ENCODE measurements at places on chromosomes 1 and 21.
A peak's percentile ranks its signal among the peaks of the same experiment; 100 is the strongest.

- H3K4me3 ChIP-seq: no peak overlapping the region
- no peaks in the 10 kb centered on the region for H3K4me1 ChIP-seq
- H3K27me3 ChIP-seq: peaks cover 10% of the 10 kb centered on the region
- peak; percentile 5 for DNase-seq
Measured at GRCh38 chr1:242454262-242455051, 70.0 kb downstream of the PLD5 start.

DNA sequence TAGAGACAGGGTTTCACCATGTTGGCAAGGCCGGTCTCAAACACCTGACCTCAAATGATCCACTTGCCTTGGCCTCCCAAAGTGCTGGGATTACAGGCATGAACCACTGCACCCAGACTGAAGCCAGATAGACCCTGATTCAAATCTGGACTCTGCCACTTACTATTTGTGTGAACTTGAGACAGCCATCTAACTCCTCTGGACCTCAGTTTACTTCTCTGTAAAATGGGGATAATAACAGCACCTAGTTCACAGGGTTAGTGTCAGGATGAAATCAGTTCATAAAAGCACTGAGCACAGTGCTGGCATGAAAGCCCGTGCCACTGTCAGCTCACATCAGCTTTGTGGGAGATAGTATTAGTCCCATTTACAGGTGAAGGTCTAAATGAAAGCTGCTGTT, 28.5 kb downstream of the RAB3B start:
- no peak for DNase-seq
- no peaks in the 10 kb centered on the region for H3K36me3 ChIP-seq
- no peak overlapping the region for H3K27ac ChIP-seq
- no peaks in the 10 kb centered on the region for H3K4me1 ChIP-seq
- H3K27me3 ChIP-seq: peaks cover 9% of the 10 kb centered on the region

DNA sequence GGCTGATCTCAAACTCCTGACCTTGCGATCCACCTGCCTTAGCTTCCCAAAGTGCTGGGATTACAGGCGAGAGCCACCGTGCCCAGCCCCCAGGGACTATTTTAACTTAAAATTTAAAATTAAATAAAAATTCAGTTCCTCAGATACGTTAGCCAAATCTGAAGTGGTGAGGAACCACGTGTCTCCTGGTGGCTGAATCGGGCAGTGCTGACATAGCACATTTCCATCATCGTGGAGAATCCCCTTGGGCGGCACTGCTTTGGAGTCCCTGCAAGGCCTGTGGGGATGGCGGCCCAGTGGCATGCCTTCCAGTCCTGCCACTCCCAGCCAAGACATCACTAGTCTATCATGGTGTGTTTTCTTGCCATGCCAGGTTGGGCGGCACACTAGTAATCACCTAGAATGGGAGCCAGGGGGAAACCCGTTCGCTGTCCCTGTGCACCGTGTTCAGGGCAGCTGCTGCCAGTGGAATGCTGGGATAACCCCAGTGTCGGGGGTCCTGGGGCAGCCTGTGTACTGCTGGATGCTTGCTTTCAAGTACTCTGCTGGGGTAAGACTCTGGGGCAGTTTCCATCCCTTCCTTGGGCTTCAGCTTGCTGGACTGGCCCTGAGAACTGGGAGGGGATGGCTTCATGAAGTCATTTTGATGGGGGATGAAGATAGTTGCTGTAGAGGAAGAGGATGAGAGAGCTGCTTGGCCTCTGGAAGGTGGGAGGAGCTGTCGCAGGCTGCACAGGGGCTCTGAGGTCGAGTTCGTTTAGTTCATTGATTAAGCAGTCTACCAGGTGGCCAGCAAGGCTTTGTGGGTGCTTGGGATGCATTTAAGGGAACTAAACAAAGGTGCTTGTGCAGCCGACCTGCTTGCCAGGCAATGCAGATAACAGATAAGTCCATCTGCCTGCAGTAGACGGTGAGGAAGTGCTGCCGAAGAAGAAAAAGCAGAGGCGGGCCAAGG, 4.6 kb downstream of the ZBTB48 start:
- no peak for DNase-seq
- peak overlapping the region; percentile 28 for H3K27ac ChIP-seq
- H3K4me1 ChIP-seq: peaks cover 34% of the 10 kb centered on the region
- peak overlapping the region; percentile 48 for H3K4me3 ChIP-seq
- no peaks in the 10 kb centered on the region for H3K27me3 ChIP-seq

GRCh38 chr1:235919833-235920441, 53.2 kb upstream of the LYST start:
- H3K4me3 ChIP-seq: no peak overlapping the region
- H3K36me3 ChIP-seq: no peaks in the 10 kb centered on the region
- no peak overlapping the region for H3K27ac ChIP-seq
- peaks cover 38% of the 10 kb centered on the region for H3K4me1 ChIP-seq
- DNase-seq: no peak
- H3K27me3 ChIP-seq: no peaks in the 10 kb centered on the region

GRCh38 chr21:31370893-31371544, 27.0 kb upstream of the TIAM1 start:
- peaks cover 2% of the 10 kb centered on the region for H3K27me3 ChIP-seq
- H3K4me1 ChIP-seq: no peaks in the 10 kb centered on the region
- DNase-seq: no peak

GRCh38 chr1:7281821-7282220, 489.3 kb upstream of the VAMP3 start:
- no peaks in the 10 kb centered on the region for H3K4me1 ChIP-seq
- no peaks in the 10 kb centered on the region for H3K36me3 ChIP-seq
- peaks cover 19% of the 10 kb centered on the region for H3K27me3 ChIP-seq
- no peak for DNase-seq

DNA sequence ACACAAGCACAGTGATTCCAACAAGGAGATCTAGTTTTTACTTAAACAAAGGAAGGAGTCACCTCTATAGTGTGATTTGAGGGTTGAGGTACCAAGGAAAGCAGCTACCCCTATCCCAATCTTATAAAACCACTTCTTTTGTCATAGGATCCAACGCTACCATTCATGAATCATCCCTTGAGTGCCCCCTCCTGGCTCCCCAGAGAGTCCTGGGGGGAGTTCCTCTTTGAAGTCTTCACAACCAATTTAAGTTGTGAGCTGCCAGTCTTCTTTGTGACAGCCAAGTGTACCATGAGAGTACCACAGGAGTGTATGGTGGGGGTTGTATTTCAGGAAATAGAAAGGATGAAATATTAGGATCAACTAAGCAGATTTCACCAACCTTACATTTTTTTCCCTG, 39.1 kb upstream of the NHLH2 start:
- no peaks in the 10 kb centered on the region for H3K4me1 ChIP-seq
- H3K27me3 ChIP-seq: peaks cover 16% of the 10 kb centered on the region
- H3K27ac ChIP-seq: no peak overlapping the region
- no peaks in the 10 kb centered on the region for H3K36me3 ChIP-seq
- DNase-seq: no peak
- H3K4me3 ChIP-seq: no peak overlapping the region

GRCh38 chr1:14300991-14301703, 297.3 kb upstream of the KAZN start:
- H3K27me3 ChIP-seq: peaks cover 8% of the 10 kb centered on the region
- no peaks in the 10 kb centered on the region for H3K4me1 ChIP-seq
- no peak for DNase-seq
- H3K36me3 ChIP-seq: no peaks in the 10 kb centered on the region
- H3K27ac ChIP-seq: no peak overlapping the region

GRCh38 chr21:37208056-37208721, 58.9 kb downstream of the VPS26C start:
- no peaks in the 10 kb centered on the region for H3K36me3 ChIP-seq
- no peaks in the 10 kb centered on the region for H3K27me3 ChIP-seq
- H3K27ac ChIP-seq: peak overlapping the region; percentile 91
- H3K4me1 ChIP-seq: peaks cover 22% of the 10 kb centered on the region
- H3K4me3 ChIP-seq: peak overlapping the region; percentile 85

- H3K4me1 ChIP-seq: peaks cover 5% of the 10 kb centered on the region
- no peaks in the 10 kb centered on the region for H3K36me3 ChIP-seq
- H3K4me3 ChIP-seq: no peak overlapping the region
- H3K27ac ChIP-seq: no peak overlapping the region
- peaks cover 5% of the 10 kb centered on the region for H3K27me3 ChIP-seq
Measured at GRCh38 chr1:228804173-228804572, 68.9 kb downstream of the RHOU start.

DNA sequence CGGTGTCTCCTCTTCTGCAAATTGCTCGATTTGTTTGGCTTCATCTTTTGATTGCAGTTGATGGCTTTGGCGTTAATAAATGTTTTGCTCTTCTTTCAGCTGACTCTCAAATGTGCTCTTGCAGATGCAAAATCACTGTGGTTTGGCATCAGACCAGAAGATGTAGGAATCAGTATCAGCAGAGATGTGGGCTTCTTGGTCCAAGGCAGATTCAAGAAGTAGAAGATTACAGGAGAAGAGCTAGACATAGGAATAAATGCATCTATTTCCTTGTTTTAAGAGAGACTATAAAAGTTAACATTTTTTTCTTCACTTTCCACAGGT, 59.8 kb upstream of the BACH1 start:
- H3K4me1 ChIP-seq: peaks cover 40% of the 10 kb centered on the region
- no peaks in the 10 kb centered on the region for H3K27me3 ChIP-seq
- H3K4me3 ChIP-seq: no peak overlapping the region
- no peak for DNase-seq
- peak overlapping the region; percentile 15 for H3K27ac ChIP-seq

DNA sequence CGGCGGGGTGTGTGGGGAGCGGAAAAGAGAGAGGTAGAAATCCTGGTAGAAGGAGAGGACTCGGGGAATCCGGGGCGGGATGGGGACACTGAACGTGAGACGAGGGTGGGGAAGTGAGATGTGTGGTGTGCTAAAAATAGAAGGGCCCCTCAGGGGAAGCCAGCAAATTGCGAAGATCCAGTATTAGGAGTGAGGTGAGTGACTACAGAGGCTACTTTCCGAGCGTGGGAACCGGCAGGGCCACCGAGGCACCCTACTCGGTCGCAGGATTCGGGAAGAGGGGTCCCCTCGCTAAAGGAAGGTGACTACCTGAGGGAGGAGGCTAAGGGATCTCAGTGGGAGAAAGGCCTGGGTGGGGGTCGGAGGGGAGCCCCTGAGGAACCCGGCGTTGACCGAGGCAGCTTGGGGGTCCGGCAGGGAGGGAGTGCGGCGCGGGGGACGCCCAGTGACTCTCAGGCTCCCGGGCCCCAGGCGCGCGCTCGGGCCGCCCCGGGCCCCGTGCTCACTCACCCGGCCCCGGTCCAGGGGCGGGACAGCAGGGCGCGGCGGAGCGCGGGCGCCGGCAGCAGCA, 318 bp downstream of the ALDH4A1 start:
- no peak for DNase-seq
- H3K36me3 ChIP-seq: no peaks in the 10 kb centered on the region
- peaks cover 12% of the 10 kb centered on the region for H3K4me1 ChIP-seq
- peak overlapping the region; percentile 92 for H3K27ac ChIP-seq
- H3K4me3 ChIP-seq: peak overlapping the region; percentile 99

GRCh38 chr1:118302145-118302544, 117.1 kb upstream of the SPAG17 start:
- no peak overlapping the region for H3K4me3 ChIP-seq
- H3K27me3 ChIP-seq: peaks cover 3% of the 10 kb centered on the region
- DNase-seq: no peak
- H3K27ac ChIP-seq: no peak overlapping the region

DNA sequence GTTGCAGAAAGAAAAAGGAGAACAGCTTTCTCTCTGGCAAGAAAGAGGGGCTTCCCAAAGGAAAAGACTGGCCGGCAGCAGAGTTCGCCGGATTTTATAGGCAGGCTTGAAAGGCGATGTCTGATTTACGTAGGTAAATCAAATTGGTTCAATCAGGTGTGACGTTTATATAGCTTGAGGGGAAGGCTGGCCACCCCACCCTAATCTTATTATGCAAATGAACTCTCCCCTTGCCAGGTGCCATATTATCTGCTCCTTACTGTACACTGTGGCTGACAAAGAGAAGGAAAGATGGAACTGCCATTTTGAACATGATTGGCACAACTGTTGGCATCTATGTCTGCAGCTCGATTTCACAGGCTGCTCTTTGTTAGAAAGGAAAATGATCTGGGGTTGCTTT, 16.8 kb upstream of the INTS3 start:
- no peak for DNase-seq
- H3K27ac ChIP-seq: no peak overlapping the region
- peaks cover 3% of the 10 kb centered on the region for H3K4me1 ChIP-seq
- no peak overlapping the region for H3K4me3 ChIP-seq

GRCh38 chr1:109931189-109931731, 20.6 kb downstream of the CSF1 start:
- H3K27me3 ChIP-seq: no peaks in the 10 kb centered on the region
- H3K4me1 ChIP-seq: no peaks in the 10 kb centered on the region
- no peak overlapping the region for H3K27ac ChIP-seq

DNA sequence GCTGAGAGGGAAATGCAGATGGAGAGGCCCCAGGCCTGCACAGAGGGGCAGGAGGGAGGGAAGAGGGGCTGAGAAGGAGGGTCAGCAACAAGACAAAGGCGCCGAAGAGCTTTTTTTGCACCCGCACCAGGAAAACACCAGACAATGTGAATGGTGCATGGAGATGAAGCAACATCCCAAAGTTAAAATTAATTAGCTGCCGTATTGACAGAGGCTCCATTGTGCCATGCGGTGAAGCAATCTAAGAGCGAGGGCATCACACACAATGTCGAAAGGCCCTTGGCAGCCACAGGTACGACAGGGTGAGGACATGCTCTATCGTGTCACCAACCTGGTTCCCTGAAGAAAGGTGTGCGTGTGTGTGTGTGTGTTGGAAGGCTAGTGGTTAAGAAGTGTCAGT, 41.2 kb downstream of the SSBP3 start:
- peaks cover 4% of the 10 kb centered on the region for H3K36me3 ChIP-seq
- no peak overlapping the region for H3K4me3 ChIP-seq
- no peak overlapping the region for H3K27ac ChIP-seq
- H3K27me3 ChIP-seq: no peaks in the 10 kb centered on the region

DNA sequence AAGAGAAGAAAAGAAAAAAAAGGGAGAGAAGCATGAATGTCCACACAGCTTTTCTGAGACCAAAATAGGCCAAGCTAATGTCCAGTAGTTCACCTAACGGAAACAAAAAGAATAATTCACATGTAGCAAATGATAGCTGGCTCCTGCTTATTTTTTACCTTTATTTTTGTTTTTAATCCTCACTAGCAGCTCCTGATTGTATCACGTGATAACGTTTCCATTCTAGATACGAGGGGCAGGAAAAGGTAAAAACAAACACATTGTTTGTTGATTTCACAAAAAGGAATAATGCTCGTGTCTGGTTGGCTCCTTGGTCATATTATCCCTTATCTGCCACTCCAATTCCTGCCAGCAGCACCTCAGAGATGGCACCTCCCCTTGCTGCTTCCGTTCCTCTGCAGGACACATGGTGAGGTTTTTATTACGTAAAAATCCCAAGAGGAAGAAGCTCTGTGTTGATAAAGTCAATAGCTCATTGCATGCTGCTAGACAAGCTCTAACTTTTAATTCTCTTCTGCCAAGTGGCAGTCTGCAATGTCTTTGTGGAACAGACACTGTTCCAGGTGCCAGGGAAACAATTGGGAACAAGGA, 201.7 kb downstream of the CRB1 start:
- DNase-seq: no peak
- peaks cover 14% of the 10 kb centered on the region for H3K27me3 ChIP-seq
- no peak overlapping the region for H3K27ac ChIP-seq
- no peaks in the 10 kb centered on the region for H3K36me3 ChIP-seq
- peaks cover 4% of the 10 kb centered on the region for H3K4me1 ChIP-seq
- H3K4me3 ChIP-seq: no peak overlapping the region

- no peaks in the 10 kb centered on the region for H3K4me1 ChIP-seq
- H3K27me3 ChIP-seq: peaks cover 13% of the 10 kb centered on the region
- DNase-seq: no peak
- H3K36me3 ChIP-seq: no peaks in the 10 kb centered on the region
- no peak overlapping the region for H3K4me3 ChIP-seq
Measured at GRCh38 chr1:30200161-30200560, 523.2 kb downstream of the MATN1 start.
